ENCODE measurements at places on chromosomes 3 and 15.
A peak's percentile ranks its signal among the peaks of the same experiment; 100 is the strongest.

GRCh38 chr15:70101459-70102113 lies 3.9 kb upstream of the TLE3 start:
- no peak for DNase-seq

GRCh38 chr15:42092398-42093318 lies 1.7 kb downstream of the PLA2G4D start:
- no peak for DNase-seq

- DNase-seq, result no peak
Observed at GRCh38 chr3:158991146-158991705, 189.4 kb downstream of the MFSD1 start.

GRCh38 chr15:67915461-67916374 lies 75.9 kb upstream of the RNU6-1 start:
- no peak for DNase-seq

- DNase-seq, result peak; percentile 75
Observed at GRCh38 chr3:9932843-9933560, 632 bp upstream of the CRELD1 start.

GRCh38 chr3:115859002-115859807 lies 235.9 kb downstream of the GAP43 start:
- no peak for DNase-seq

DNA sequence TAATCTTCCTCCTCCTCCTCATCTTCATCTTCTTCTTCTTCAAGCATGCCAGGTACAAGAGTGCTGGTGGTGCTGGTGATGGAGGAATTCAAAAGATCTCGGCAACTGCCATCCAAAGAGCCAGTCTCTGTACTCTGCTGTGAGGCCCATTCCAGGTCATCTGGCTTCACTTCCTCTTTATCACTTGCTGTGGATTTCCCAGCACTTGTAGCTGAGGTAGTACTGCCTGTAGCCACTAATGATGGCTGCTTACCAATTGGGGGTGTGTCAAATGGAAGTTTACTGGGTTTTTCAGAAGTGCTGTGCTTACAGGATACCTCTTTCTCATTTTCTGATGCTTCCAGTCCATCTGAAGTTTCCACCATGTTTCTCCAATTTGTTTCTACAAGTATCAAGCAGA lies 28.8 kb upstream of the SHC4 start:
- no peak for DNase-seq

DNA sequence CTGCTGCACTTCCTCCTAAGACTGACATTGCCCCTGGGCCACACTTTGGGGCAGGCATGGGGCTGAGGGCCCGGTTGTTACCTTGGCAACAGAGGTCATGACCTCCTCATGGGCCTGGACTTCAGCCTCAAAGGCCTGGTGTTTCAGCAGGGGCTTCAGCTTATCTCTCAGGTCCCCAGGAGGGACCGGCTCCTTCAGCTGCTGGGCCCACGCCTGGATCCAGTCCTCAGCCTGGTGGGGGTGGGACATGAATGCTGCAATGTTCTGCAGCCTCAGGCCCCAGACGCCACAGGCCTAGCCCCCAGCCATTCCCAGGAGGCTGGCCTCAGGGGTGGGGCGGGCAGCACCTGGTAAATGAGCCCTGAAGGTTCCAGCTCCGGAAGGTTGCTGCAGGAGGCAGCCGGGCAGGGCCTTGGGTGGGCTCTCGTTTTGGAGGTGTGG lies 27.6 kb downstream of the SPTBN5 start:
- no peak for DNase-seq

GRCh38 chr3:133540896-133541674 lies 32.4 kb upstream of the CDV3 start:
- DNase-seq, result no peak

- DNase-seq, result no peak
Observed at GRCh38 chr3:194659778-194660177, 12.2 kb downstream of the LSG1 start.

- DNase-seq, result no peak
Observed at GRCh38 chr3:3084890-3085289, 25.3 kb downstream of the IL5RA start.

GRCh38 chr3:145939431-145939830 lies 221.6 kb downstream of the PLOD2 start:
- DNase-seq, result no peak

- no peak for DNase-seq
Observed at GRCh38 chr3:187811585-187812250, 66.5 kb upstream of the BCL6 start.

GRCh38 chr15:72472992-72473610 lies 1.0 kb upstream of the ARIH1 start:
- DNase-seq, result no peak

GRCh38 chr3:141788149-141788548 lies 24.9 kb downstream of the GRK7 start:
- no peak for DNase-seq

DNA sequence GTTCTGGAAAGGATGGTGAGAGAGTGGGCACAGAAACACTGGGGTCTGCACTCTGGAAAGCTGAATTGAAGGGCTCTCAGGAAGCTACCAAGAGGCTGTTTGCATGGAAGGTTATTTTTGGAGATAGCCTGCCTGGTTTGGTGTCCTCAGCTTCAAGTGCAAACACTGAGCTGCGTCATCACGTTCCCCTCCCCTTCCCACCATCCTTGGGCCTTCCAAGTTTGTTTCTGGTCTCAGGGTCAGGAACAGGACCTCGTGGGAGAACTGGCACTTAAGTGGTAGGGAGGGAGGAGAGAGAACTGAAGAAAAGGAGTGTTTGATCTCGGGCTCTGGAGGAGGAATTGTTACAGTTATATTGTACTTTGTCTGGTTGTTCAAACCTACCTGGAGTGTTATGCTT lies 10.6 kb downstream of the ST6GAL1 start:
- no peak for DNase-seq

GRCh38 chr15:52280326-52281084 lies 15.1 kb downstream of the MYO5C start:
- DNase-seq, result no peak

GRCh38 chr15:51771773-51772172 lies 20.4 kb downstream of the TMOD2 start:
- DNase-seq, result no peak

- no peak for DNase-seq
Observed at GRCh38 chr15:34693053-34693744, 61.6 kb downstream of the GJD2 start.

DNA sequence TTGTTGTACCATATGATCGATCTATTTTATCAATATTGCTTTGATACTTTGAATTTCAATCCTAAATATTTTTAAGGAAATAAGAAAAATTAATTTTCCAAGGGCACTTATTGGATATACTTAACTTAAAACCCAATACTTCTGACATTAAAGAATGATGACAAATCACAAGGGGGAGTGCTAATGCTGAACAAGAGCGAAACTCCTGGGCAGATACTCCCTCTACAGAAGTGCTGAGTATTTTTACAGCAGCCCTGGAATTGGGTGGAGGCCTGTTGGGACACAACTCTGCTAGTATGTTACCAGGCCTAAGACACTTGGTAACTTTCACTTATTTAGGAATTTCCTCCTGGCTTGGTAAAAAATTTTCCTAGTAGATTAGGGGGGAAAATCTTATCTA lies 46.2 kb downstream of the DENND6A start:
- DNase-seq, result no peak

DNA sequence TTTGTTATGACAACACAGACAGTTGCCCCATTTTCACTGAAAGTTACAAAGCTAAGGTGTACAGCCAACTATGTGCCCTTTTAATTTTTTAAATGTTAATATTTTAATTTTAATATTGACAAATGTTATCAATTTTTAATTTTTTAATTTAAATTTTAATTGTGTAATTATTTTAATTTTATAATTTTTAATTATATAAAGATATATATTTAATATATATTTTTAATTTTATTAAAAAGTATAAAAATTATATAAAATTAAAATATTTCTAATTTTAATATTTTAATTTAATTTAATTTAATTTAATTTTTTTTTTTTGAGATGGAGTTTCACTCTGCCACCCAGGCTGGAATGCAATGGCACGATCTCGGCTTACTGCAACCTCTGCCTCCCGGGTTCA lies 52.1 kb upstream of the ATP11B start:
- no peak for DNase-seq

DNA sequence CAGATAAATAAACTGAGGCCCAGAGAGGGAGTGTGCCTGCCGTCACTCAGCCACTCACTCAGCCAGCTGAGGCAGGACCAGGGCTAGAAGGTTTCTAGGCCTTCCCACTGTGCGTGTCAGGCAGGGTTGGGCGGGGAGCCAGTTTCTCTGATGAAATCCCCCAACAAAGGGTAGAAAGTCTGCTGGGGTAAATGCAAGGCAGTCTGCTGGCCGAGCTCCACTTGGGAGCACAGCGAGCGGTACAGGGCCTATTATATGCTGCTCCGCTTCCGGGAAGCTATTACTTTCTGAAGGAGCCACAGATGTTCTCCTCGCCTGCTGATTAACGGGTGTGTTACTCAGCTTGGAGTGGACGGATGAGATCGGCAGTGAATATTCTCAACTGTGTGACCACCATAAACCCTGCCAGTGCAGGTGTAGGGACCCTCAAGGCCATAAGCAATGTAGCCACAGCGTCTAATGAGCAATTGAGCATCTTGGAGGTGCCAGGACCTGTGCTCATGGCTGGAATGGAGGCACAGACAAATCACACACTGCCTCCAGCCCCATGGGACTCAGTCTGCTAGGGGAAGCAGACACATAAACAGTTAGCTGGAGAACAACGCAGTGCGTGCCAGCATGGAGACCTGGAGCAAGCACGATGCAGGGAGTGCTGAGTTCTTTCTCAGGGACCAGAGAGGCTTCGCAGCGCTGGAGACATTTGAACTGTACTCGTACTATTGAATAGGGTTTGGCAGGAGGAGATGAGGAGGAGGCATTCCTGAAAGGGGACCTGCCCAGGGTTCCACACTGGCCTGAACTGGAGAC lies 42.1 kb downstream of the CORO2B start:
- DNase-seq, result no peak

- no peak for DNase-seq
Observed at GRCh38 chr15:49620199-49620598, 419 bp downstream of the FAM227B start.

DNA sequence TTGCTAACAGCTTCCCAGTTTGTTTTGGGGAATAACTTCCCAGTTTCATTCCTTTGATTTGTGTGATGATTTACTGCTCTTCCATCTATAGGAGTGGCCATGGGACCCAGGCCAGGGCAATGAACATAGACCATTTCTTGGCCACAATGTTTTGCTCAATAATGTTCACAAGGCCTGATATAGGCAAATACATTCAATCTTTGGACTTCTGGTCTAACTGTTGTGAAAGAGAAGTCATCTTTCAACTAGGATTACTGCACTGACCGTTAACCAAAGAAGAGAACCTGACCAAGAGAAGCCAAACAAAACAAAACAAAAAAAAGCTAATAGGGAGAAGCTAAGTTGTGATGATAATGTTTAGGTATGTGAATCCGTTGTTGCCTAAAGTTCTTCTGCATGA lies 221.8 kb upstream of the SUCLG2 start:
- no peak for DNase-seq

- no peak for DNase-seq
Observed at GRCh38 chr3:30259730-30260129, 346.7 kb upstream of the TGFBR2 start.

GRCh38 chr3:58979840-58980239 lies 70.0 kb downstream of the CFAP20DC start:
- DNase-seq, result no peak

- no peak for DNase-seq
Observed at GRCh38 chr15:90074023-90074422, 28.2 kb downstream of the IDH2 start.

- no peak for DNase-seq
Observed at GRCh38 chr3:115164374-115165221, 17.5 kb upstream of the ZBTB20 start.

GRCh38 chr3:180316321-180316720 lies 279.6 kb upstream of the PEX5L start:
- DNase-seq, result no peak

GRCh38 chr3:133276594-133276993 lies 123.3 kb upstream of the BFSP2 start:
- no peak for DNase-seq

DNA sequence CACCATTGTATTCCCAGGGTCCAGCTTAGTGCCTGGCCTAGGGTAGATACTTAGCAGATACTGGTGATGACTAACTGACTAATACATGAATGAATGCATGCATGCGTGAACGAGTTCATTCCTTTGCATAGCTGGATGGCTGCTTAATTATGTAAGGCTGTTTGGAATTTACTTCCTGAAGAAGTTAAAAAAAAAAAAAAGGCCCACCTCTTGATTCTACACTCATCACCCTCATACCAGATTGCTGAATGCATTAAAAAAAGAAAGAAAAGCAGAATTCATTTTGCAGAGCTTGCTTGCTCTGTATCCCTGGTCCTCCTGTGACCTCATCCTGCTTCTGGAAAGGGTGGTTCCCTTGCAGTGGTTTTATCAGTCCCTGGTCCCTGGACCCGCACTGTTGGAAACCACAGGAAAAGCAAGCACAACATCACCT lies 277.6 kb upstream of the CFAP20DC start:
- DNase-seq, result no peak

DNA sequence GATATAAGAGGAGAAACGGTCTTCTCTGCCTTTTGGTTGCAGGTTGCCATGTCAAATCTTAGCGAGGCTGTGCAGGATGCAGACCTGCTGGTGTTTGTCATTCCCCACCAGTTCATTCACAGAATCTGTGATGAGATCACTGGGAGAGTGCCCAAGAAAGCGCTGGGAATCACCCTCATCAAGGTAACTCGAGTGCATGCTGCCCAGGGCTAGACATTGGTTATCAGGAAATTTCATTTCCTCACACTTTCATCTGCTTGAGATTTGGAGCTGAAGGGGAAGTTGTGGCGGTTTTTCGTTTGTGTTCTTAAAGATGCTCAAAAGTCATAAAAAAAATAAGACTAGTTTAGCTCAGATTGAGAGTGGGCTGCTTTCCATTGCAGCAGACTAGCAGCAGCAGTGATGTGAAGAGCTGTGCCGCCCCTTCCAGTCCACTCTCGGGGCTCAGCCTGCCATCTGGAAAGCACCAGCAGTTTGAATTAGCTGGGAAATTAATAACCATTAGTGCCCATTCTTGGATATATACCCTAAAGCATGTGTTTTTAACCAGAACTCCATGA lies 32.2 kb downstream of the GPD1L start:
- no peak for DNase-seq

DNA sequence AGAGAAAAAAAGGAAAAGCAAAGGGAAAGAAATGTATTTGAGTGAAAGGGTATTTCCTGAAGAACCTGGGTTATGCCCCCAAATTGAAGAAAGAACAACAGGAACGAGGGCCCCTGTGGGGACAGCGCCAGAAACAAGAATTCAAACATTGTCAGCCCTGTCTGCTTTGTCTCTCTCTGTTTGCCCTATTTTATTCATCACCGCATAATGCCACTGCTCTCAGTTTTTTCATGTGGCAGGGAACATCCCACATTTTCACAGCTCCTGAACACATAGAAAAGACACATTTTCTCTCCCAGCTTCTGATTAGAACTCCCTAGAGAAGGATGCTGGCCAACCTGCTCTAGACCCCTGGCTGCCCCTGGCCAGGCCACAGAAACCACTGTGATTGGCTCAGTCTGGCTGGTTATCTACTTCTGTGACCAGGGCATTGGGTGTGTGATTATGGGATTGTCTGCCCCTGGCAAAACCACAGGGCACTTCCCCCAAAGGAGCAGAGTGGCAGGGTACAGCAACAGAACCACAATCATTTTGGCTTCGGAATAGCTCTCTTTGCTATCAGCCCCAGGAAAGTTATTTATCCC lies 31.3 kb upstream of the CCDC54 start:
- DNase-seq, result no peak

GRCh38 chr15:53324061-53324460 lies 435.4 kb downstream of the WDR72 start:
- DNase-seq, result no peak
